CD4-positive, alpha-beta T cell (primary cell): ENCODE measurements at places on chromosomes 6 and 20.

- DNase-seq, result no peak
Measured at GRCh38 chr20:58822748-58823730, 27.7 kb downstream of the GNAS-AS1 start.

DNA sequence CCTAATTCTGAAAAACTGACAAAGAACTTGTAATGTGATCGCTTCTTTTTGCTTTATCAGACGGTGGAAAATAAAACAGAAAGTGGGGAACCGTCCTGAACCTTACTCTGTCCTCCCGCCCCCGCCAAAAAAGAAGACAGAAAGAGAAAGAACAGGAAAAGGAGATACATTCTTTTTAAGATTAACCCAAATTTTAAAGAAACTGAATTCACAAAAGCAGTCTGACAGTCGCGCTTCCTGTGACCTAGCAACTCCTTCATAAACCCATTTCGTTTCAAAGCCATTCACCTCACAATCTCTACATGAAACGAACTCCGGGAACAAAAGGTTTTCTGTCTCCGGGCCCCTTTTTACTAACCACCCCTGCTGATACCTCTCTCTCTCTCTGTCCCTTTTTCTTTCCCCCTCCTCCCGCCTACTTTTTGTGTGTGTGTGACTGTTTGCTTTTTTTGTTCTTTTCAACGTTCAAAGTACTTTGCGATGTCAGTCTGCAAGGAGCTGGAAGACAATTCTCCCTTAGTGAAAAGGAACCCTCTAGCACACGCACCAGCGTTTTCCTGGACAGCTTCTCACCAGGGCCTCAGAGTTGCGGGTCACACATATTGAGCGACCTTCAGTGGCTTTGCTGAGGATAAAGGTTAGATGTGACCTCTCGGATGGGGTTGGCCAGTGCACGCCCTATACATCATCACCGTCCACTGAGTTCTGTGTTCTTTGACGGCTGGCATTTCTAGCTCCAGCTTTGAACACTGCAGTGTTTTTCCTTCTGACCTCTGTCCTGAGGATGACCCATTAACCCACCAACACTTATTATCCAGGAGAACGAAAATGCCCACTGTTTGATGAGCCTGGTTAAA is 530 bp upstream of the NEDD9 start:
- no peak for DNase-seq

- DNase-seq, result no peak
Measured at GRCh38 chr20:55472704-55473103, 532.6 kb downstream of the CBLN4 start.

GRCh38 chr20:62617711-62618483 is 24.4 kb upstream of the SLCO4A1 start:
- DNase-seq, result no peak

- DNase-seq, result no peak
Measured at GRCh38 chr20:5882166-5882565, 68.2 kb downstream of the TRMT6 start.

DNA sequence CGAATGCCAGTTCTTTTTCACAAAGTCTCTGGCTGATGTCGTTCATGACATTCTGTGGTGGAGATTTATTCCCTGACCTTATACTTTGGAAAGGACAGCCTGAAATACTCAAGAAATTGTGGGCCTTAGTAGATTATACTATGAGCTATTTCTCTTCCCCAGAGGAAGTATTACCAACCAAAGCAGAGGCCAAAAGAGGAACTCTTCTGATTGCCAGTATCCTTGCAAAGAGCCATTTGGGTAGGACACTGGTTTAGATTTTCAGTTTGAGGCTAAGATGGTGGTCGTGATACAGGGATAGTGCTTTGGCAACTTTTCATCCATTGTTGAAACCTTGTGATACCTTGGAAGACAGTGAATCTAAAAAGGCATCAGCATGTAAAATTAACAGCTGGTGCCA is 327.3 kb downstream of the HACE1 start:
- DNase-seq, result no peak

GRCh38 chr6:17423026-17423425 is 29.6 kb downstream of the CAP2 start:
- no peak for DNase-seq

DNA sequence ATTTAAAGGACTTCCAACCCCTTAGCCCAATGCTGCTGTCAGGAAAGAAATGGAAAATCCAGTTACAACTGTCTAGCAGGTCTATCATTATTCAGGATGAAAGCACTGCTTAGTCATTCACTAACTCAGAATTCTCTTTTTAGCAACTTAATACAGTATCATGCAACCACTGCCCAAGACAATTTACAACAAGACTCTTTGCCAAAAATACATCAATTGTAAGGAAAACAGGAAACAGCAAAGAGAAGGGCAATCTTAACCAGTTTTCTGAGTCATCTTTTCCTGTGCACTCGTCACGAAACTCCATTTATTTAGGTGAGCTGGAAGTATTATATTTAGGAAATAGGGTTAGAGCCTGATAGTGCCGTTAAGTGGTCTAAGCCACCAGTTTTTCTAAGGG is 1197.7 kb upstream of the CITED2 start:
- DNase-seq, result no peak

DNA sequence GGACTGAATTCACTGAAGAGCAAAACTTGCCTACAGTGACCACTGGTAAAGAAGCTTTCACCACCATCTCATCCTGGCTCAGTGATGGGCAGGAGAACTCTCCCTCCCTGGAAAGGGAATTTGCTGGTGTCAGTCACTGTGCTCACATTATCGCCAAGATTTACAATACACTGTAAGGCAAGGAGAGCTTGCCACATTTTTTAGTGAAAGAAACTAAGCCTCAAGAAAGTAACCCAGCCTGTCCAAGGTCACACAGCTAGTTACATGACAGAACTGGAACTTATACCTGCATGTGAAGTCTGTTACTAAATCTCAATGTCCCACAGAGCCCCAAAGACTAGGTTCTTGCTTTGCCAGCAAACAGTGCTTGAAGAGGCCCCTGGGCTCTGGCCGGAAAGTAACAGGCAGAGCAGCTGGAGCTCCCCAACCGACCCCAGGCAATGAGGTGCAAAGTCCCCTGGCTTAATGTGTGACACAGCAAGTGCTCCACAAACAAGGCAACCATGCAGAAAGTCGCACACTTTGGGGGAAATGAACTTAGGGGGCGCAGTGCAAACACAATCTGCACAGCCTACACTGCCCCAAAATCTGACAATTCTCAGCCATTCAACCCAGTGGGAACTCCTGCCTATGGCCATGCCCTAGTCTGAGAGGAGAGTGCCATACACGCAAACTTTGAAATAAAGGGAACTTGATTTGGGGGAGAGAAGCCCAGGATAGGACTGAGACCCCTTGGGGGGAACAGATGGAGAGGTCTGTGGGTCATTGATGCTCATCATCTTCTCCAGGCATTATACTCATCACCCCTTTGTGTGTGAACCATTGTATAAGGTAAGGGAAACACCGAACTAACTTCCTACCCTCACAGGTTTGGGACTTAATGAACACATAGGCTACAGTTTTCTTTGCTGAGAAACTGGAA is 1.9 kb downstream of the BCL2L1 start:
- peak; percentile 22 for DNase-seq

GRCh38 chr6:168086066-168086465 is 7.1 kb upstream of the FRMD1 start:
- no peak for DNase-seq

- DNase-seq, result no peak
Measured at GRCh38 chr6:106757267-106757666, 127.9 kb downstream of the QRSL1 start.

- no peak for DNase-seq
Measured at GRCh38 chr6:32814145-32814544, 2.7 kb downstream of the HLA-DOB start.

DNA sequence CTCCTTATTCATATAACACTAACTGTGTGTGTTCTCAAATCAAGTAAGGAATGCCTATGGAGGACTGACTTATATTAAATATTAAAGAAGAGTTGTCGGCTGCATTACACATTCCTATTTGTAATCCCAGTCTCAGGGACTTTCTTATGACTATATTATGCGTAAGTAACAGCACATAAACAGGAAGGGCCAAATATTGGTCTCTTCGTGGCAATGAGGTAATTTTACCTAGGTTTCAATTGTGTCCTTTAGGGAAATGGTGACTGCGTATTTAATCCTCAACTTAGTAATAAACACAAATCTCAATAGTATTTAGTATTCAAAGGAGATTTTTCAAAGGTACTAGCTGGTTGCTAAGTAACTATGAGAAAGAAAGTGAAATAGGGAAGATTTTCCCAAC is 22.8 kb upstream of the EPM2A start:
- no peak for DNase-seq

GRCh38 chr6:81999826-82000225 is 247.3 kb upstream of the TENT5A start:
- no peak for DNase-seq

DNA sequence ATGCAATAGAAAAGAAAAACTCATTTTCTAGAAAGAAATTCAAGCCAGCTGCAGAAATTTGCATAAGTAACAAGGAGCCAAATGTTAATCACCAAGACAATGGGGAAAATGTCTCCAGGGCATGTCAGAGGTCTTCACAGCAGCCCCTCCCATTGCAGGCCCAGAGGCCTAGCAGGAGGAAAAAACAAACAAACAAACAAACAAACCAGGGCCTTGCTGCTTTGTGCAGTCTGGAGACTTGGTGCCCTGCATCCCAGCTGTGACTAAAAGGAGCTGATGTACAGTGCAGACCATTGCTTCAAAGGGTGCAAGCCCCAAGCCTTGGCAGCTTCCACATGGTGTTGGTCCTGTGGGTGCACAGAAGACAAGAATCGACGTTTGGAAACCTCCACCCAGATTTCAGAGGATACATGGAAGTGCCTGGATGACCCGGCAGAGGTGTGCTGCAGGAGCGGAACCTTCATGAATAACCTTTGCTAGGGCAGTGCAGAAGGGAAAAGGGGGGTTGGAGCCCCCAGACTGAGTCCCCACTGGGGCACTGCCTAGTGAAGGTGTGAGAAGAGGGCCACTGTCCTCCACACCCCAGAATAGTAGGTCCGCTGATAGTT is 110.9 kb upstream of the AKAP12 start:
- DNase-seq, result no peak

- DNase-seq, result no peak
Measured at GRCh38 chr6:157420497-157420896, 39.5 kb downstream of the ZDHHC14 start.

- DNase-seq, result no peak
Measured at GRCh38 chr6:145722190-145722589, 13.1 kb downstream of the EPM2A start.

DNA sequence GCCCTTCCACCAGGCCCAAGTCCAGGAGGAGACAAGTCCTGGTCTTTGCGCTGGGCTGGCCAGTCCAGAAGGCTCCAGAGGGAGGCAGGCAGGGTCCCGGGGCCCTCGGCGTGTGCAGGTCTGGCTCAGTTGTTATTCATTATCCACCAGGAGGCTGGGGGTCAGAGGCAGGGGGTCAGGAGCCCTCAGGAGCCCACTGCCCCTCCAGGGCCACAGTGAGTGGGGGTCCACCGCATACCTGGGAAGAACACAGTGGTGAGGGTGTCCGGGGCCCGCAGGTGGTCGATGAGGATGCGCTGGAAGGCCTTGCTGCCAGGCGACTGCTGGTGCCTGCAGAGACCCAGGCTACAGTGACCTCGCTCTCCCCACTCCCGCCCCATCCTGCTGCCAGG is 4.4 kb upstream of the C20orf144 start:
- no peak for DNase-seq

GRCh38 chr6:137550535-137550934 is 56.3 kb upstream of the OLIG3 start:
- no peak for DNase-seq

DNA sequence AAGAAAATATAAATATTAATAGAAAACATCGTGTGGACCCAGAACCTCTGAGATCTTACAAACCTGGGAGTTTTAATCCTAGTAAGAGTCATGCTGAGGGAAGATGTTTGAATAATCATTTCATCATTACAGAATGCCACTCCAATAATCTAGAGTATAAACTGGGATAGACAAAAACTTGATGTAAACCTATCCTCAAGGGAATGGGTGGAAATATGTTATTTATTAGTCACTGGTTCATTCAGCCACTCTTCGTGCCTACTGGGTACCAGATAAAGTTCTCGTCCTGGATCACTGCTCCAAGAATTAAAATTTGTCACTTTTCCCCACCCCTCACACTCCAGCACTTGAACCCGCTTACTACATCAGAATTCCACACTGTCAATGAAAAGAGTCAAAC is 7.7 kb downstream of the HLA-B start:
- DNase-seq, result no peak

DNA sequence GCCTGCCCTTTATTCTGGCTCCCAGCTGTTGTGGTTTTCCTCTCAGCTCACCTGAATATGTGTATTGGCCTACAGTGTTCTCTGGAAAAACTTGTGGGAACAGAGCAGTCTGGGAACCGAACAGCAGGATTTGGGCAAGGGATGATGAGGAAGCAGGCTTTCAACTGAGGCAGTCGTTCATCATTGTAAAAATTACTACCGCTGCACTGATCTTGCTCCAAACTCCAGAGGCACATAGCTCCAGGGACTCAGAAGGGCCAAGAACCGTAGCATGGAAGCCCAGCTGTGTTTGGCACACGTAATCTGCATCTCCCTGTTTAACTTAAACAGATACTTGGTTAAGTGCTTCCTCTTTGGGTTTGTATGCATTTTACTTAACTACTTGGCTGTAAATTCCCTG is 48.3 kb upstream of the EEF1A1 start:
- no peak for DNase-seq

GRCh38 chr6:10221178-10221577 is 193.7 kb downstream of the TFAP2A start:
- DNase-seq, result no peak

DNA sequence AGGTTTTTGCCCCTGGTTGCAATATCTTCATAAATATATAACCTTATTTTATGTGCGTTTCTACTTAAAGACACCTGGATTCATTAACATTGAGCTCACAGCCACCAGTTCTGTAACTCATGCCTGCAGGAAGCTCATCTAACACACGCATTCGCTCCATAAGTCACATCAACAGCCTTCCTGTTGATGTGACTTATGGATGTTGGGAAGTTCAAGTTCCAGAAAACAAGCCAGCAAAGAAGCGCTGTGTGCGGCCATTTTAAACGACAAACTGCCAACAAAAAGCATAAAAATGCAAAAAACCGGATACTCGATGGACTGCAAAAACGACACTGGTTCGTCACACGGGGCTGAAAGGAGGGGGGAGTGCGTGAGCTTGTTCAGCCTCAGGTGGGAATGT is 77.9 kb upstream of the NFATC2 start:
- no peak for DNase-seq

GRCh38 chr6:50301307-50301706 is 251.6 kb upstream of the DEFB112 start:
- no peak for DNase-seq

GRCh38 chr20:23125625-23126191 is 39.6 kb upstream of the CD93 start:
- DNase-seq, result no peak

DNA sequence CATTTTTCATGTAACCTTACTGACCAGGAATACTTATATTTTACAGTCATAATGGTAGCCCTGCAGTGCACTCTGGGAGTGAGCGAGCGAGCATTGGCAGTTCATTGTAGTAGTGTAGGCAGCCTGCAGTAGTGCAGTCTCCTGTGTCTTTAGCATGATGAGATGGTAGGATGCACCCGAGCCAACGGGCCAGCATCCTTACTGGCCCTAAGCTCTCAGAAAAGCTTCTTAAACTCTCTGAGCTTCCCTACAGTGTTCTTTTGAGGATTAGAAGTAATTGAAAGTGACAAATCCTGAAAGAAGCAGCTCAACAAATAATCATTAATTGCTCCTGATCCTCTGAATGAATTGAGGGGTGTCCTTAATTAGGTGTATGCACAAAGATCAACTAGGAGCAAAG is 20.9 kb downstream of the SLC9A8 start:
- no peak for DNase-seq

GRCh38 chr20:46546298-46546697 is 4.2 kb downstream of the OCSTAMP start:
- DNase-seq, result no peak

- DNase-seq, result no peak
Measured at GRCh38 chr6:110063594-110064263, 85.6 kb downstream of the GPR6 start.
